ENCODE measurements at places on chromosomes 12 and 14.

GRCh38 chr12:132404951-132405741, 75.8 kb upstream of the GALNT9 start:
- no peak for DNase-seq

DNA sequence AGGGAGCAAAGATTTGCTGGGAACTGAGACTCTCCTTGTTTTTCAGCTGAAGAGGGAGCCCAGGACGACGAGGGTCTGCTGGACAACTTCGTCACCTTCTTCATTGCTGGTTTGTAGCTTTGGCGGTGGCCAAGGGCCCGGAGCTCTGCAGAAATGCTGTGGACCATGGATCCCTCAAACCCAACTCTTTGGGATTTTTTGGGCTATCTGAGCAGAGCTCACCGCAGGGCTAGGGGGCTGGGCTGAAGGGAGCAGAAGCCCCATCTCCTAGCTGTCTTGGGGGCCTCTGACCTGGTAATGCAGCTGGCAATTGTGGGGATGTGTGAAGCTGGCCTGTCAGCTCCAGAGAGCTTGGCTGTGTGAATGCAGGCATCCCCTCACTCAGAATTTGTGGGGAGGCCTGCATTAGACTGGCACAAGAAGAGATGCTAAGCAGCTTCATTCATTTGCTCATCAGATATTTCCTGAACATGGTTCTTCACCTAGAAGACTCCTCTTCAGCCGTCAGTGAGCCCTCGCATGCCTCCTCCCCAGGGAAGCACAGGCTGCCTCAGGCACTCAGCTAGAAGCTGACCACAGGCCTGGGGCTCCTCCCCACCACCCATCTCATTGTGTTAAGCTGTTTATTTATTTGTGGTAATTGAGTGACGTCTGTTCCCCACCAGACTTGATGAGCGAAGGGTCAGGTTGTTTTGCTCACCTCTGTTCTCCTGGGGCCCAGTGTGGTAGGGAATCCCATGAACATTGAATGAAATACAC, 32.2 kb downstream of the CYP46A1 start:
- no peak for DNase-seq

GRCh38 chr12:131380965-131381705, 329.8 kb upstream of the SFSWAP start:
- no peak for DNase-seq

- DNase-seq, result no peak
Observed at GRCh38 chr12:107912421-107913004, 138.0 kb downstream of the ASCL4 start.

DNA sequence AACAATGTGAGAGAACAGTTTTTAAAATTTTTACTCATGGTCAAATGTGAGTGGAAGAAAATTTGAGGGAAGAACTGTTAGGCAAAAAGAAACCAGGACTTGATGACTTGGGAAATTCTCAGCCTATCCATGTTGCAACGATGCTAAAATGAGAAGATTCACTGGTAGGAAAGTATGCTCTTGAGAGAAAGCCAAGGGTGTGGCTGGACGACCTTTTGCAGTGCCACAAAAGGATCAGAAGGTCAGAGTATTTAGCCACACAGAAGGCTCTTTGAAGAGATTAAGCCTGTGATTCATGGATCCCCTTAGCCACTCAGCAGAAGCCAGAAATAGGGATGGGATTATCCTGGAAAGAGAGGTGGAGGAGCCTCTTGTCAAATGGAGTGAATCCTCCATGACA, 336.8 kb downstream of the LRIG3 start:
- no peak for DNase-seq

- DNase-seq, result peak; percentile 62
Observed at GRCh38 chr12:127293507-127294310, 973.3 kb upstream of the TMEM132C start.

GRCh38 chr14:73771848-73772638, 57.9 kb upstream of the PNMA1 start:
- DNase-seq, result peak; percentile 41

DNA sequence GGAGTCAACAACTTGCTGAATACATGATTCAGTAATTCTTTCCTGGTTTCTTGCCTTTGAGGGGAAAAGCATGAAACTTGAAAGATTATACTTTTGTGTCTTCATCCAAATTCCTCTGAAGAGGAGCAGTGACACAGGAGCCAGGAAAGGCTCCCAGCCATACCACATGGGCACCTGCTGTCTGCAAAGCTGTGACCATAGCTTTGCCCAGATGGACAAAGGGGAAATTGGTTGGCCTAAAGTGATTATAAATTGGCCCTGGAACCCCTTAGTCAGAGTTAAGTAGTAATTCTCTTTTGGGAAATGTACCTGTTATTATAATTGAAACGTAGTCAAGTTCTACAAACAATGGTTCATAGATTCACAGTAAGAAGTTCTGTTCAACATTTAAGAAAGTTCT, 44.3 kb upstream of the DCN start:
- DNase-seq, result no peak

DNA sequence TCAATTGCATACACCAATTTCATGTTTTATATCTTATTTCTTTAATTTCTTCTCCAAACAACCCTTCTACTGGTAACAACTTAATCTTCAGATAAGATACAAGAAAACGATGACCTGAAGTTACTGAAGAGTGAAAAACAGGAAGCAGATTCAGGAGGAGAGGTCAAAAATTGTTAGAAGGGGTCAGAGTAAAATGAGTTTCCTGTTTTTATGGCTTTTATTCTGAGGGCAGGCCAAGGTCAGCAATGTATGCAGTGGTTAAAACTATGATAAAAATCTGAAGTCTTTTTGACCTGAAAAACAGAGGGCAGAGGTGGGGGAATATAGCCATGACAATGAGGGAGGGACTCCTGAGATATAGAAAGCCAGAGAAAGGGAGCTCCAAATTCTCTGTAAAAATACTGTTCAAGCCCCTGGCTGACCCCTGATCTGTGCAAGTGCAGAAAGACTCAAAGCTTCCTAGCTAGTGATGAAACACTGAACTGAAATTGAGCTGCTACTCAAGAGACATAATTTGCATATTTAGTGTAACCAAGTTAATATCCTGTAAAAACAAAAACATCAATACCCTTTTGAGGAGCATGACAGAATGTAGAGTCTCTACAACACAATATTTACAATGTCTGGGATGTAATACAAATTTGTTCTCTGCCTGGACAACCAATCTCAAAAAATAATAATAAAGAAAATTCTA, 514.3 kb upstream of the SEL1L start:
- no peak for DNase-seq

DNA sequence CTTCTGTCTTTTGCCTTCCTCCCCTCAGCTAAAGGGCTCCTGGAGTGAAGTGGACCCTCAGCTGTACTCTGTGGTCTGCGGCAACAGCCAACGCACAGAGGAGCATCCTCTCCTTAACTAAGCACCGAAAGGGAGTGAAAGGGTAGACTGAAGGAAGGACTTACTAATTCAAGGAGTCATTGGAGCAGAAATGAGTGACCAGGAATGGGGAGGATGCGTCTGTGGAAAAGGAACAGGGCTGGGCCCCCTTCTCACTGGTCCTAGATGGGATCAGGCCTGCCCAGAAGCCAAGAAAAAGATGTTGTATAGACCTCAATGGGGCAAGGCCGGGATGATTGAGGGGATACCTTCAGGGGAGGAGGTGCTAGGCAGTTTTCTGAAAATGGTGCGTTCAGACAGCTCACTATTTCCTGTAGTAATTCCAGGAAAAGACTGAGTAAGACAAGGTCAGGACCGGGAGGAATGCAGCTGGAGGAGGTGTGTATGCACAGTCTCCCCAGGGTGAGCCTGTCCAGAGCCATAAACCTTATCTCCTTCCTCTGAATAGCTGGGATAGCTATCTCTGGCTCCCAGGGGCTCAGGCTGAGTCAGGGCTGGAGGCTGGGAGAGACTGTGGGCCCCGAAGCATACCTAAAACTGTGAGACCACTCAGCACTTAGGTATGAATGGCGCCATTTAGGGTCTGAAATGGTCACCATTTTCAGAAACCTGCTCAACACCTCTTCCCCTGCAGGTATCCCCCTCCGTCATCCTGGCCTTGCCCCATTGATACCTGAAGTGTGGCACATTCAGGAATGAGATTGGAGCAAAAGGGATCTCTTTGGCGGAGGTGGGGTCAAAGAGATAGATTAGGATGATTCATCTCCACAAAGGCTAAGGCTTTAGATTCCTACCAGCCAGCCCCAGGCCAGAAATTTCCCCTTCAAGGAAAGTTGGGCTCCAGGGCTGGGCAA, 20.2 kb upstream of the KRT8 start:
- no peak for DNase-seq

GRCh38 chr12:96112733-96113132, 77.3 kb upstream of the LTA4H start:
- DNase-seq, result no peak

DNA sequence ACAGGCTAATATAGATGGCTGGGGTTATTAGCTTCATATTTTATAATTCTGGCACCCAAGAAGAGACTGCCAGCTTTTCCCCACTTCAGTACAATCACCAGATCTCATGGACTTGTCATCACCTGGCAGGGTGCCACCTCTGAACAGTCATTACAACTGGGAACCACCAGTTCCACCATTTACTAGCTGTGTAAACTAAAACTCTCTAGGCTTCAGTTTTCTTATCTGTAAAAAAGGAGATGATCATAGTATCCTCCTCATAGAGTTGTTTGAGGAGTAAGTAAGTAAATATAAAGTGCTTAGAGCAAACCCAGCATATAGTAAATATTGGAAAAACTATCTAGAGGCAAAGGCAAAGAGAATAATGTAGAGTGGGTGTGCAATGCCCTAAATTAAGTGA, 19.3 kb downstream of the CPNE8 start:
- peak; percentile 11 for DNase-seq

DNA sequence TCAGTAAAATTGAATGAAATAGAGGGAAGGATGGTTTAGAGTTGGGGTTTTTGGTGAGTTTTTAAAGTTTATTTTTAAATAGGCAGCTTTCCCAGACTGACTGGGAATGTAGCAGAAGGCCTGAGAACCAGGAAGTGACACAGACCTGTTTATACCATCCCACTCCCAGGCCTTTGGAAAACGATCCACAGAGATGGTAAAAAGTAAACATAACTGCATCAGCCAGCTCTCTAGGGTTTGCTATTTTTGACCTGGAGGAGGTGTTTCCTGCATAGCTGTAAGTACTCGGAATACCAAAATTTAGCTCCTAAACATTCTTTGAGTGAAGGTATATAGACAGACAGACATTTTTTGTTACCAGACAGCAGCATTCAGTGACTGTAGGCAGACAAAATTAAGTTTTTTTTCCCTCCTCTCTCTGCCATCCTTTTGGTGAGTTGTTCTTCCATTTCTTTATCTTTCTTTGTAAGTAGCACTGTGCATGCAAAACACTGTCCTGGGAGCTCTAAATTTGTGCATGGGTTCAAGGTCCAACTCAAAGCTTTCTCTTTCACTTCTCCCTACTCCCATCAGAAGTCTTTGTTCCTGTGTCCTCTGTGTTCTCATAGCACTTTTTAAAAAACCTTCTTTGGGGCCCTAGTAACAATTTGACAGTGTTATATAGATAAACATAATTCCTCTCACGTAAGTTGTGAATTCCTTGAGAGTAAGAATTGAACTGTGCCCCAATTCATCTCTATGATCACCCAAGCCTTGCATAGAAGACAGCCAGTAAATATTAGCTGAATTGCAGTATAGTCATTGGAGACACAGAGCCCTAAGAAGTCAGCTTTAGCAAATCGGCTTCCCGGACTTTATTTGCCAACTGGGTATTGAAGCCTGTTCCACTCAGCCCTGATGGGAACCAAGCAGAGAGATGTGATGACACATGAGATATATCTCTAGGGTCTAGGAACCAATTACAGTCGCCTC, 37.4 kb downstream of the SUSD6 start:
- no peak for DNase-seq

DNA sequence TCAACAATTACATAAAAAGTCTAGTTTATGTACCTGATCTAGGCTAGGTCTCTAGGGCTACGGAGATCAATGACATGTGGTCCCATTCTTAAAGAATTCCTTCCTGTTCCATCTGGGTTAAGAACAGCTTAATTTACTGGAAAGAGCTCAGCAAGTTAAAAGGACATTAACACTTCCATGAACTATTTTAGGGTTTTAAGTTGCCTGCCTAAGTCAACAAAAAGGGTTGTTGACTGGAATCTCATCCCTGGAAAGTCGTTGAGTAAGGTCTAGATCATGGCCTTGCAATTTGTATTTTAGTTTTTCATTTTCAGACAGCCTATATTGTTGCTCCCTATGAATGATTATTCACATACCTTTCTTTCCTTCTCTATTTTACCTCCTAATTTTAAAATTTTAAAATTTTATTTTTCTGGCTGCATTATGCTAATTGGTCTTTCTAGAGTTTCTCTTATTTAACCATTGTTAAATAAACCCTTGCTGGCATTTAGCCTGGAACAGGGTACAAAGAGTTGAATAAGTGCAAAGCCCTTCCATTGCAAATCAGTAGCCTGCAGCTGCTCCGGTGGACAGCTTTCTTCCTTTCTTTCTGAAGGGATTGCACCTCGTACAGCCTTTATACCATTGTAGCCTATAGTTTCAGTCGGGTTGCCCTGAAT, 66.3 kb downstream of the VRK1 start:
- no peak for DNase-seq

DNA sequence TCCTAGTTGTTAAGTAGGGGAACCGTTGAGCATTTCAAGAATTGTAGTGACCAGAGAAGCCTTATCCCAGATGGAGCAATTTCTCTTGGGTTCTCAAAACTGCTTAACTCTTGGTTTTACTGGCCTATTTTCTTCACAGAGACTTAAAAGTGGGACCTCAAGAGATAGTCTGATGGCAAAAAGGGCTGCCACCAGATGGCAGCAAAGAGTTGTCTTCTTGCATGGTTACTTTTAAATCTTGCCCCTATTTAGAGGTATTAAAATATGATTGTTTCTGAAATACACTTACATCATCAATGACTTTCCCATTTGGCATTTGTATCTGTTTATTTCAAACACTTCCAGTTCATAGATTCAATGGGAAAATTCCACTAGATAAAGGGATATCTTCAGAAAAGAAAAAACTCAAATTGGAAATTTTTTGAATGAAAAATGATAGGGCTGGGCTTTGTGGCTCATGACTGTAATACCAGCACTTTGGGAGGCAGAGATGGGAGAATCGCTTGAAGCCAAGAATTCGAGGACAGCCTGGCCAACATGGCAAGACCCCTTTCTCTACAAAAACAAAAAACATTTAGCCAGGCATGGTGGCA, 69.9 kb upstream of the CNTN1 start:
- peak; percentile 73 for DNase-seq

GRCh38 chr12:64194333-64195149, 27.6 kb downstream of the KICS2 start:
- no peak for DNase-seq

DNA sequence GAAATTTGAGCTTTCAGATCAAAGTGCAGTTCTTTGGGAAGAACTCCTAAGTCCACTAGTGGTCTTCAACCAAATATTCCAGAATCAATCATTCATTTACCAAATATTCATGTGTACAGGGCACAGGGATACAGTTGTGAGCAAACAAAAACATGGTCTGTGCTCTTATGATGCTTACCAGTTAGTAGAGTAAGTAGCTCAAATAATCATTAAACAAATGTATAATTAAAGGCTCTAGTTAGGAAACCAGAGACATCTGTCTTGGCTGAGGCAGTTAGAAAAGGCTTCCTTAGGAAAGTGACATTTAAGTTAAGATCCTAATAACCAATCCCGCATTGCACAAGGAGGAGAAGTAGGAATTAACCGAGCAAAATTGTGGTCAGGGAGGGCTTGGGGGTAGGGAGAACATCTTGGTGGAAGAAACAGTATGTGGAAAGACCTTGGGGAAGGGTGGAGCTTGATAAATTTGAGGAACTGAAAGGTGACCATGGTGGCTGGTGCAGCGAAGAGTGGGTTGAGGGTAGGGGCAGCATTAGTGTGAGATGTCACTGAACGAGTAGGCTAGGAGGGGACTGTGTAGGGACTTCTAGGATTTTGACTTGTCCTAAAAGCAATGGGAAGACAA, 40.0 kb downstream of the PEBP1 start:
- no peak for DNase-seq

Measured in SJCRH30 (cell line).